ENCODE measurements at places on chromosomes 11 and 22.

DNA sequence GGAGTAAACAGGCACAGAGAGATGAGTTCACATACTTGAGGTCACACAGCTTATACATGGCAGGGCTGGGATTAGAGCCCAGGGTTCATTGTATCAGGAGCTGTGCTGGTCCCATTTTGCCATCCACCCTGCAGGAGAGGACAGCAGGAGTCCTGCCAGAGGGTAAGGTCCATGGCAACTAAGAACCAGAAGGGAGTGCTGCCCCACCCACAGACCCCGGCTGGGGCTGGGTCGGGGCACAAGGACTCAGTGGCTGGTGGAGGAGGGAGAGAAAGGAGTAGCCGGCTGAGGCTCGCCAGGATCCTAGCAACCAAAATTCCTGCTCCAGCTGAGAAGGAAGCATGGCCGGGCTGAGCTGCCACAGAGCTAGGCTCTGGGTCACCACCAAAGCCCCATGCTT lies 25.9 kb upstream of the TP53I11 start:
- H3K27me3 ChIP-seq = no peaks in the 10 kb centered on the region
- no peak for DNase-seq
- peaks cover 6% of the 10 kb centered on the region for H3K36me3 ChIP-seq
- H3K4me1 ChIP-seq = peaks cover 35% of the 10 kb centered on the region
- H3K27ac ChIP-seq = peak overlapping the region; percentile 42

- no peak for DNase-seq
- H3K4me1 ChIP-seq = peaks cover 8% of the 10 kb centered on the region
- H3K27ac ChIP-seq = no peak overlapping the region
- H3K36me3 ChIP-seq = no peaks in the 10 kb centered on the region
- no peak overlapping the region for H3K4me3 ChIP-seq
Measured at GRCh38 chr22:44755956-44756361, 3.6 kb downstream of the ARHGAP8 start.

- H3K36me3 ChIP-seq = no peaks in the 10 kb centered on the region
- no peaks in the 10 kb centered on the region for H3K4me1 ChIP-seq
- H3K4me3 ChIP-seq = no peak overlapping the region
- no peak for DNase-seq
- no peak overlapping the region for H3K27ac ChIP-seq
Measured at GRCh38 chr11:116543911-116544475, 228.8 kb downstream of the BUD13 start.

DNA sequence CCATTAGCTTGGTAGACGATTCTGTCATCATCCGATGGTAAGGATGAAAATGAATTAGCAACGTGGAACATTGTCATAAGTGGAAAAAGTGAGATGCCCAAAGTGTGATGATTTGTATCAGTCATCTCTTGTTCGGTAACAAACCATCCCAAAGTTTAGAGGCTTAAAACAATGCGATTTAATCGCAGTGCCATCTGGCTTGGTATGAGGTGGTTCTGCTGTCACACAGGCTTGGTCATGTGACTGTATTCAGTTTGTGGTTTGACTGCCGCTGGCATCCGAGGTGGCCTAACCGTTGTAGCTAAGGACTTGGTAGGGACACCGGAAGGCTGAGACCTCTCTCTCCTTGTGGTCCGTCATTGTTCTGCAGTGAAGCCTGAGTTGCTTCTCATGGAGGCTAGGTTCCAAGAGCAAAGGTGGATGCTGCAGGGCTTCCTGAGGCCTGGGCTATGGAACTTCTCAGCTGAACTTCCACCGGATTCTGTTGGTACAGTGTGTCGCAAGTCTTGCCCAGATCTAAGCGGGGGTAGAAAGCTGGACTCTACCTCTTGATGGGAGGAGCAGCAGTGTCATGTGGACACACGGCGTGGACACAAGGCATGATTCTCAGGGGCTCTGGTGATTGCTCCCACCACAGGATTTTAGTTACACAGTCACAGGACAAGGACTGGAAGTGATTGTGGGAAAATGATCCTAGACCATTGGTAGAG lies 36.3 kb downstream of the BCR start:
- peak overlapping the region; percentile 91 for H3K27ac ChIP-seq
- no peaks in the 10 kb centered on the region for H3K27me3 ChIP-seq
- H3K36me3 ChIP-seq = peaks cover 30% of the 10 kb centered on the region
- H3K4me1 ChIP-seq = peaks cover 78% of the 10 kb centered on the region
- DNase-seq = peak; percentile 18

DNA sequence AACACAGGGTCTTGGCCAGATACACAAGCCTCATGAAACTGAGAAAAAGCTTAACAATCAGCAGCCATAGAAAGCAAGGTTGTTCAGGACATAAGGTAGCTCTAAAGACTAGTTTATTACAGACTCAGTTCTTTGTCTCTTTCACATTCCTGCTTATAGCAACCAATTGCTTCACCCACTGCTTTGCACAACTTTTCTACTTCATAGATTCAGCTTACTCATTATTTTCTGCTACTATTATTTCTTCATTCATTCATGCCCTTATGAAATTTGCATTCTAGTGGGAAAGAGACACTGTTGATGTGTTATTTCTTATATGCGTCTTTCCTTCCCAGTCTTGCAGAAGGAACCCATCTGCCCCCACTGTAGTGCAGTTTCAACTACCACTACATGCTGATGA lies 4.7 kb downstream of the CCDC34 start:
- no peak overlapping the region for H3K27ac ChIP-seq
- H3K36me3 ChIP-seq = peaks cover 8% of the 10 kb centered on the region
- H3K4me1 ChIP-seq = peaks cover 17% of the 10 kb centered on the region
- no peaks in the 10 kb centered on the region for H3K27me3 ChIP-seq
- no peak for DNase-seq

DNA sequence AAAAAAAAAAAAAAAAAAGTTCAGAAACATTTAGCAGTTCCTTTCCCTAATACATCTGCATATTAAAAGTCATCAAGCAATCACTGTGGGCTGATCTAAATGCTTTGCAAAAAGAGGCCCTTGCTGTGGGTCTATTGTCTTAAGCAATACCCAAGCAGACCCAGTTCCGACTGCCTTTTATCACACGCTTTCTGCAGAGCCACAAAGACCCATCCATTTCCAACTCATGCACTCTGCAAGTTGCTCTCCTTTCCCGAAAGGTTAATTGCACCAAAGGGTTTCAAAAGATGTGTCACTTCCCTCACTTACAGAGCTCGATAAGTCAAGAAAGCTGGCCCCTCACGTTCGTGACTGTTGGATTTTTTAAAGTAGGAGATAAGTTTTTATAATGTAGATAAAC lies 138.9 kb downstream of the MPPED1 start:
- H3K27ac ChIP-seq = no peak overlapping the region
- H3K4me3 ChIP-seq = no peak overlapping the region

DNA sequence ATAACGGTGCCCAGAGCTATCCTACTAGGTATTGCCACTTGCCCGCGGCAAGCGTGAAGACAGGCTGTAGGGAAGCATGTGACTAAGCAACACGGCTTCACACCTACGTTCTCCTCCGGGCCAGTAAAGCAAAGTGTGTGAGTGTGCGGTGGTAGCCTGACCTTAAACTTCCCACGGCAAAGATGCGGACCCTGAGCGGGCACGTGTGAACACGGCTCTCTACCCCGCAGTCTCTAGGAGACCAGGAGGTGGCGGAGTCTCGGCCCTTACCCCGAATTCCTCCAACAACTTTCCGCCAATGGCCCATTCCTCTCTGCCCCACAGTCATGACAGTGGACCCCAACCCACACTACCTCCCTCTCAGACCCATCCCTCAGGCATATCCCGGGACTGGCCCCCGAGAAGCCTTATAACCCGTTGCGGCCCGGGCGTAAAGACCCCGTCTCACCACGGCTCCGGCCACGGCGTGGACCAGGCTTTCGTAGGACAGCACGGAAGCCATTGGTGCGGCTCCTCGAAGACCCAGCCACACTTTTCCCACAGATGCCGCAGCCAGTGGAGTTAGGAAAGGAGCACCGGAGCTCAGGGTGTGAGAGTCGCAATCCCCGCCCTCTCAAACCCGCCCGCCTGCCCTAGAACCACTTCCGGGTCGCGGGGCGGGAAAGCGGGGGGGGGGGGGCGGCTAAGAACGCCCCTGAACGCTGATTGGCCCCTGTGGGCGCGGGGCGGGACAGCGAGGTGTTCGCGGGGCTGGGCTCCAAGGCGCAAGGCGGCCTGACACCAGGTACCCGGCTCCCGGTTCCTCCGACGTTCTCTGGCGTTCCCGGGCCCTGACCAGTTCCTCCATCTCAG lies at the start of gene SLC25A17:
SLC25A17 (minus strand) TSS at position 600 of the 852 bp plus-strand sequence; CDS start at position 502, 98 bp downstream.
- H3K36me3 ChIP-seq = peaks cover 5% of the 10 kb centered on the region
- H3K4me3 ChIP-seq = peak within 1 kb of the TSS; percentile 95
- peaks cover 27% of the 10 kb centered on the region for H3K4me1 ChIP-seq
- peak; percentile 79 for DNase-seq
- no peaks in the 10 kb centered on the region for H3K27me3 ChIP-seq
- H3K27ac ChIP-seq = peak within 1 kb of the TSS; percentile 95

GRCh38 chr22:29767171-29768051 lies at the start of gene UQCR10:
UQCR10 (plus strand) TSS chr22:29767369; CDS start chr22:29767399, 30 bp downstream.
- H3K27ac ChIP-seq = peak within 1 kb of the TSS; percentile 99
- H3K27me3 ChIP-seq = no peaks in the 10 kb centered on the region
- peak; percentile 89 for DNase-seq

DNA sequence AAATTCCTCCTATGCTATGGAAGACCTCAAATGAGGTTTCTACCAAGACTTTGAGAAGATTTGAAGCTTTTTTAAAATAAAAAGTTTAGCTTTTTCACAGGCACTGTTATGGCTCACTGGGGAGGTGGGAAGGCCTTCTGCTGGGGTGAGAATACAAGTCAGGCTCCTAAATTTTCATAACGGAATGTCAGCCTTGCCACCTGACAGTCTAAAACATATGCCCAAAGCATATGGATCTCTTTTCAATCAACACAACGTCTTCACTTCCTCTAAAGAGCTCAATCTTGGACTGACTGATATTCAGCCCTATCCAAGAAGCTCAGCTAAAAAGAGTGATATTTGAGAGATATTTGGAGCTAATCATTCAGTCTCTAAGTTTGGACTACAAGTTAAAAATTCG lies 57.1 kb upstream of the LIN7C start:
- no peaks in the 10 kb centered on the region for H3K36me3 ChIP-seq
- H3K4me1 ChIP-seq = no peaks in the 10 kb centered on the region
- no peak overlapping the region for H3K27ac ChIP-seq
- H3K27me3 ChIP-seq = no peaks in the 10 kb centered on the region
- no peak overlapping the region for H3K4me3 ChIP-seq

GRCh38 chr22:36183446-36183845 lies 18.2 kb downstream of the APOL4 start:
- H3K27ac ChIP-seq = no peak overlapping the region
- H3K27me3 ChIP-seq = no peaks in the 10 kb centered on the region
- no peak for DNase-seq
- H3K4me1 ChIP-seq = no peaks in the 10 kb centered on the region
- H3K36me3 ChIP-seq = peaks cover 3% of the 10 kb centered on the region

GRCh38 chr11:36510594-36510942 lies 496 bp upstream of the TRAF6 start:
- peaks cover 16% of the 10 kb centered on the region for H3K36me3 ChIP-seq
- DNase-seq = no peak
- H3K27ac ChIP-seq = peak overlapping the region; percentile 98
- H3K4me1 ChIP-seq = peaks cover 27% of the 10 kb centered on the region
- H3K4me3 ChIP-seq = peak overlapping the region; percentile 90

GRCh38 chr11:95293116-95293515 lies 62.1 kb upstream of the SESN3 start:
- H3K27me3 ChIP-seq = peaks cover 14% of the 10 kb centered on the region
- no peak for DNase-seq
- H3K4me3 ChIP-seq = no peak overlapping the region
- no peaks in the 10 kb centered on the region for H3K4me1 ChIP-seq
- H3K36me3 ChIP-seq = no peaks in the 10 kb centered on the region

DNA sequence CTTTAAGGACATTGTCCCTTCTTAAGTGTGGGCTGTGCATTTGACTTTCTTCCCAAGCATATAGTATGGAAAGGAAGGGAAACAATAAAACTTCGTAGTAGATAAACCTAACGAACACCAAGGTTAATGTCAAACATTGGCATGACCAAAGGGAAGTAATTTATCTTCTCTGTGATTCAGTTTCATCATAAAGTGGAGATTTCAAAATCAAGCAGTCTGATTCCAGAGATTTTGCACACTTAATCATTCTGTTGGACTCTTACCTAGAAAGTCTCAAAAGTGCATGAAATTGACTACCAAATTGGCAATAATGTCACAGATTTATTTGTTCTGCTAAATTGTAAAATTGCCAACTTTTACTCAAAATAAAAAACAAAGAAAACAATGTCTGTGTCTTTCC lies 559.7 kb downstream of the JRKL start:
- no peak overlapping the region for H3K27ac ChIP-seq
- no peak for DNase-seq
- H3K4me1 ChIP-seq = no peaks in the 10 kb centered on the region
- H3K36me3 ChIP-seq = no peaks in the 10 kb centered on the region

DNA sequence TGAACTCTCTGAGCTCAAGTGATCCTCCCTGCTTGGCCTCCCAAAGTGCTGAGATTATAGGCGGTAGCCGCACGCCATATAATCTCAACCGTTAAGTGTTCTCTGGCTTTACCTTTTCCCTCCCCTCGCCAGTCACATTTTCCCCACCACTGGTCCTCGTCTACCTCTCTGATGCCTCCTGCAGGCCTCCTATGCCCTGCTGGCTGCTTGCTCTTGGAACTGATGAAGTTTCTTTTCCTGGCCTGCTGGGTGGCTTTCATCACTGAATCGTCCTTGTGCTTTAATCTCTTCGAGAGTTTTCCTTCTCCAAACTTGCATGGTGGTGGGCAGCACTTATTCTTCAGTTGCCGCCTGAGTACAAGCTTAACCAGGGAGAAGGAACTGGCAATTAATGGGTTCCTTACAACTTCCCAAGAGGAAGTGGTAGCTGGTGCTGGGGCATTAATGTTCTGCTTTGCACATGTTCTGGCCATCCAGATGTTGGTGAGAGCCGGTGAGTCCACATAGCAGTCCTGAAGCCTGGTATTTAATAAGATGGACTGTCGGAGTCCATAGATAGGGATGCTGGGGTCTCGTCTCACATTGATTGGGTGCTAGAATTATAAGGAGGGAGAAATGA lies 1.3 kb downstream of the C22orf31 start:
- peaks cover 30% of the 10 kb centered on the region for H3K27me3 ChIP-seq
- DNase-seq = no peak
- no peak overlapping the region for H3K27ac ChIP-seq
- H3K36me3 ChIP-seq = no peaks in the 10 kb centered on the region

DNA sequence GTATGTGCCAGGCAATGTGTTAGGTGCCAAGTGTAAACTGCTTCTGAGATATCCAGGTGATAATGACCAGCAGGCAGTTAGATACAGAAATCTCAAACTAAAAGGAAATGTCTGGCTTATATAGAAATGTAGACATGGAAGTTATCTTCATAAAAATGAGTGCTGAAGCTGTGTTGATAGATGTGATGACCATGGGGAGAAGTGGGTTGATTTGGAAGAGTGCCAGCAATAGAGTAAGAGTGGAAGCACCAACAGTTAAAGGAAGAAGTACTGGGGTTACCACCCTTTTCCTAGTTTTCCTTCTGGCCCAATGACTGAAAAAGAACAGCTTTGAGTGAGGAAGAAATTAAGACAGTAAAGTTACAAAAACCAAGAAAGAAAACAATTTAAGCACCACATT lies 68.5 kb downstream of the C2CD3 start:
- H3K4me1 ChIP-seq = no peaks in the 10 kb centered on the region
- no peaks in the 10 kb centered on the region for H3K27me3 ChIP-seq
- no peak overlapping the region for H3K4me3 ChIP-seq

Measured in effector memory CD8-positive, alpha-beta T cell (primary cell).